ENCODE measurements at places on chromosomes 4 and X. TPM values are rescaled to one million over a fixed set of nuclear protein-coding genes. Genes with fewer than 3 reads are reported as not detected.

DNA sequence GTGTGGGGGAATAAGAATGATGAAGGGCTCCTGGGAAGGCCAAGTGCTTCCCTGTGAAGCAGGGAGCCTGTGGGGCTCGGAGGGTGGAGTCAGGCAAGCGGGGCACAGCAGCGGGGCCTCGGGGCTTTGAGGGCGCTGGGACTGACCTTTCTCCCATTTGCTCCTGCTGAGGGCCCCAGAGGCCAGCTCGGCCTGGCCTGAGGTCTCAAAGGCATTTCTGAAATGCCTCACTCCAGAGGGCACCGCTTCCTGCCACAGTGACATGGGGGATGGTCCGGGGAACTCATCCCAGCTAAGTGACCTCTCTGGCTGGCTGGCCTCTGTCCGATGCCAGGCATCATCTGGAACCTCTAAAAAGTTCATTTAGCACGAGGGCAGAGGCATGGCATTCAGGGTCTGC, 98.8 kb upstream of the STX18 start:
- DNase-seq = no peak

GRCh38 chr4:182067828-182068227, 175.4 kb upstream of the TENM3 start:
- DNase-seq = no peak

- DNase-seq = no peak
These were observed 57.2 kb downstream of the IRF2 start for GRCh38 chr4:184416913-184417734.

GRCh38 chr4:142353149-142353738, 492.9 kb downstream of the INPP4B start:
- peak; percentile 81 for DNase-seq

Gene CD38
- 22.0 TPM for total RNA-seq

- DNase-seq = no peak
These were observed 57.2 kb downstream of the UGT2B17 start for GRCh38 chr4:68518889-68519288.

- no peak for DNase-seq
These were observed 115.4 kb upstream of the NDST4 start for GRCh38 chr4:115228851-115229250.

GRCh38 chrX:13250826-13251580, 68.8 kb downstream of the ATXN3L start:
- DNase-seq = peak; percentile 90

GRCh38 chr4:26826721-26827120, 33.9 kb upstream of the STIM2 start:
- DNase-seq = peak; percentile 49

DNA sequence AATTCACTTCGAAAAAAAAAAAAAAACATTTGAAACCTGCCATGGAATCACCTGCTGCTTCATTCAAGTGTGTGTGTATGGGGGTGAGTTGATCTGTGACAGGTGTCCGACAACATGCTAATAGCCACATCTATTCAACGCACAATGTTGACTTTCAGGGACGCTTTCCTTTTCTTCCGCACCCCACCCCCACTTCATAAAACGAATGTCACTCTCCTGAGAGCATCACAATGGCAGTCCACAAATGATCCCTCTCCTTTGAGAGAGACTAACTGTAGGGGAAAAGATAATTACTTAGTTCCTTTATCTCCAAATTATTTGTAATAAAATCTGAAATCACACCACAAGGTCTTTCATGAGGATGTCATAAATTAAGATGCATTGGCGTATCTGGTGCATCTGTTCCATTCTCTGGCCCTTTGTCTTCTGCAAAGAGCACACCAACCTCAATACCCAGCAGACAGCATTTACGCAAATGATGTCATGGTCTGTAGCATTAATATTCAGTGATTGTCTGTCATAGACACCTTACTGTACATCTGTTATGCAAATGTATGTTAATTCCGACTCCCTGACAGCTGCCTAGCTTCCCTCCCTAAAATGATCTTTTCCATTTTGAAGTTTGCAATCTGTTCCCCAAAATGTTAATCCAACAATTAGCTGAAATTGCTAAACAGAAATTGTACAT, 640.0 kb upstream of the BOD1L1 start:
- no peak for DNase-seq

Gene DDX53
- not detected for total RNA-seq

Gene TMEM164
- total RNA-seq = 17.2 TPM

Gene VCX3B
- not detected for total RNA-seq

DNA sequence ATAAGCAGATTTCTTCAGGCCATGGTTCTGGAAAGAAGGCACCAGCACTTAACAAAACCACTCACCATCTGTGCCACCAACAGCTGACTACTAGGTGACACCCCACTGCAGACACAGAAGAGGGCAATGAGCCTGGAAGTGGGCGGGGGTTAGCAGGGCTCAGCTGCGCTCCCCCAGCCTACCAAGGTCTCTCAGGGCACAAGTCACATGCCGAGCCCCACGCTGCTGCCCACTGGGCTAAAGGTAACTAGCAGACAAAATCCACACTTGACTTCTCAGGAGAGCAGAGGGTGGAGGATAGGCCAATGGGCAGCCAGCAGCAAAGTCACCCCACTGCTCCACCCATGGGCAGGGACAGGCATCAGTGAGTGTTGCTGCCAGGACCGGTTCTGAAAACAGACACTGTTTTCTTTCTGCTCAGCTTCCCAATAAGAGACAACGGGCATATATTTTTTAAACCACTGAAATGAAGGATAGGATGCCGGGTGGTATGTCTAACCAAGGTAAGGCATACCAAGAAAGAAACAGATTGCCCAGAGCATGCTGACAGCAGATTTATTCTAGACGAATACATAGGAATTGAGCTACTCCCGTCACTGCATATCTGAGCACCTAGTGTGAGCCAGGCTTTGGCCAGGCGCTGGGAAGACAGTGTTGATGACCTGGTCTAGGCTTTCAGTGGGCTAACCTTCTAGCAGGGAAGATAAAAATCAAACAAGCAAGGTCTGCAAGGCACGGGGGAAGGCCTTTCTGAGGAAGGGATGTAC, 20.1 kb downstream of the ACSL1 start:
- no peak for DNase-seq

DNA sequence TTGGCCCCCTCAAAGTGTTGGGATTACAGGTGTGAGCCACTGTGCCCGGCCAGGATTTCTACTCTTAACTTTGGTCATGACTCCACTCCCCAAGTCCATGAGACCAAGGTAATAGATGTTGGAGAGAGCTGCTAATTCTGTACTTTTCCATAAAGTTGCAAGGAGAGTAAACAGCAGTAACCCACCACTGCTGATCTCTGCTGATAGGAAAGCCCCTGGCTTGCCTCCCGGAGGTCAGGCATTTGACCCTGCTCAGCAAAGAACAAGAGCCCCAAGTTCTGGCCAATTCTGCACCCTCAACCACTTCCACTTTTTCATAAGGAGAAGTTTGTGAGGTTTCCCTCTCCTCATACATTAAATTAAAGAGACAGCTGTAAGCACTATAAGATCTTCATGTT, 143.0 kb downstream of the RASL11B start:
- no peak for DNase-seq

Gene PAGE3
- not detected for total RNA-seq

DNA sequence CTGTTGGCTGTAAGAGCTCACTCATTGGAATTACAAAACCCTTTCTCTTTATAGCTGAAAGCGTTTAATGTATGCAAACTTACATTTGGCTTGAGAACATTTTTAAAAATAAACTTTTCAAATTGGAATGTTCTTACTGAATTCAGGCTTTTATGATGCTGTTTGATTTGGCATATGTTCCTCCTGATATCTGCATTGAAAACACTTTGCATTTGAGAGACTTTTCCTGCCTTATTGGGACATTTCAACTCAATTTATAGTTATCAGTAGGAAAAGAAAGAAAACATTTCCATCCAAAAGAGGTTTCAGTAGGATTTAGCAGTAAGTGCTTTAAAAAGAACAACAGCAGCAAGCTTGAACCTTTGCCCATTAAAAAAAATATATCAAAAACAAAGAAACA, 520.0 kb downstream of the IL1RAPL1 start:
- no peak for DNase-seq

Gene TEX13D
- not detected for total RNA-seq

GRCh38 chr4:101279377-101279871, 67.9 kb downstream of the PPP3CA start:
- peak; percentile 78 for DNase-seq

DNA sequence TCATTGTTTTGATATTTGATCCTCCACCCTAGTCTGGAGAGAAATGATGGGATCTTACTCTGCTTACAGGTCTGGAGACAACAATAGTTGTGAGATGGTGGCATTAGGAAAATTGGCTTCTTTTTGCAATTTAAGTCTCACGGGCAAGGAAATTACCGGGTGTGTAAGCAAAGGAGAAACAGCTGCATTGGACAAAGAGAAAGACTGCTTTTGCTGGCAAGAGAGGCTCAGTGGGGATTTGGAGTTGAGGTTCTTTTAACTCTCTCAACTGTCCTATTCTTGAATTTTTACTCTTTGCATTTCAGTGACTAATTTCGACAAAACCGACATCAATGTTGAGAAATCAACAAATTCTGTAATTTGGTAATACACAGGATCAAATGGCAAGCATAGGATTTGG, 2.3 kb upstream of the SERPINA7 start:
- no peak for DNase-seq

DNA sequence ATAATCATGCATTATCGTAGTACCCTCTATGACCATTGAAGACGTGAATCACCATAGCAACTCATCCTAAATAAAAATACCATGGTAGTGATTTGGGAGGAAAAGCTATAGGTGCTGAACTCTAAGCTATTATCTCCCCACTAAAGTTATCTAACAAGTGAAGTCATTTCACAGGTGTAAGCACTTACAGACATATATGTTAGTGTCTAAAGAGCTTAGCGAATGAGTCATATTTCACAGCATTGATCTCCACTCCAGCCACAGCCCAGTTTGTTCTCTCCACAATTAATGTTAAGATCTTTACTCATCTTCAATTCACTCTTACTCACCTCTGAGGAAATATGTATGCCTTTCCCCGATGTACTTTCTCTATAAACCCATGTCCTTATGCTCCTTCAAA, 57.0 kb downstream of the DCAF8L1 start:
- no peak for DNase-seq

GRCh38 chr4:182434720-182435119, 191.5 kb downstream of the TENM3 start:
- no peak for DNase-seq
